ENCODE measurements at places on chromosomes 13 and 19.

DNA sequence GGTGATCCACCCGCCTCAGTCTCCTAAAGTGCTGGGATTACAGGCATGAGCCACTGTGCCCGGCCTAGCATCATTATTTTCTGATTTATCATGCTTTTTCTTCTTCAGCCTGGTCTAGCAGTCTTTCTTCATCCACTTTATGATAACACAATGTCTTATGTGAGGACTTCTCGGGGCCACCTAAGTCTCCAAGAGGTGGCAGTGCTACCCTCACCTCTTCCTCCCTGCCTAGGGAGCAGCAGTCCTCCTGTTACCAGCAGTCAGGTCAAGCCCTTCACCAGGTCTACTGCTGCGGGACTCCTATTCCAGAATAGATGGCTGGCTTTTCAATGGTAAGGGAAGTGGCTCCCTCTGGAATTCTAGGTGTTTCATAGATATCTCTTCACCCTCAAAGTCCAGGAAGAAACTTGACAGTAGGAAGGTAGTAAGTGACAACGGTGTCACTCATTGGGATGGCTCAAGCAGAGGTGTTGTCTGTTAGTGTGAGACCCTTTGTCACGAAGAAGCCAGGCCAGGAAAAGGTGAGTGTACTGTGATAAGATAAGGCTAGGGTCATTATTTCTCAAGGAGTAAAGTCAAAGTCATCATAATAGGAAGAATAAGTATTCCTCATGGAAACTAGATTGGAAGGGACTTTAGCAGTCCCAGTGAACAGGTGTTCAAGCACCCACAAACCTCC lies 164.0 kb downstream of the KLF5 start:
- DNase-seq, result no peak

- DNase-seq, result no peak
Observed at GRCh38 chr19:43078311-43078710, 4.2 kb downstream of the PSG2 start.

GRCh38 chr13:39612023-39612637 lies 9.1 kb upstream of the LHFPL6 start:
- peak; percentile 50 for DNase-seq

GRCh38 chr19:4042731-4043082 lies 24.0 kb downstream of the ZBTB7A start:
- DNase-seq, result no peak

DNA sequence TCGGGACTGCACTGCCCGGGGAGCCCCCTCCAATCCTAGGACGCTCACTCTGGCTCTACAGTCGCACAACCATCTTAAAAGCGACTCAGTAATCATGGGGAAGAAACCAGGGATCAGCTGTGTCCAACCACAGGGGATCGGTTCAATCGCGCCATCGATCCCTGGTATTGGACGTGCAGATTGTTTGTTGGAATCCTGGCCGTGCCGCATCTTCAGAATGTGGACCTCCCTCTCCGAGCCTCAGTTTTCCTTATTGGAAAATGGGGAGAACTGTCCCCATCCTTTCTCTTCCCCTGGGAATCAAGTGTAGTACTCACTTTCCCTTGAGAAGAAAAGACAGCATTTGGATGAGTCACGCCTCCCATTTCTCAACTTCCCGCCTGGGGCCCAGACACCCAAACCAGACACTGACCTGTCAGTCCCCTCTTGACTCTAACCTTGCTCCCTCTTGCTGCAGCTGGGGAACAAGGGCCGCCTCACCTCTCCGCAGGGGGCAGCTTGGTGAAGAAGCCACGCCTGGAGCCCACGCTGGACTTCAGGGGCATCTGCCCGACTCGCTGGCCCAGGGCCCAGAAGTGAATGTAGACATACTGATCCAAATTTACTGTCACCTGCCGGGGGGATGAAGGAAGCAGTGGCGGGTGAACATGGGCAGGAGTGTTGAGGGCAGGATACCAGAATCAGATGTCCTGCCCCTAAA lies 17.6 kb downstream of the EMP3 start:
- no peak for DNase-seq

DNA sequence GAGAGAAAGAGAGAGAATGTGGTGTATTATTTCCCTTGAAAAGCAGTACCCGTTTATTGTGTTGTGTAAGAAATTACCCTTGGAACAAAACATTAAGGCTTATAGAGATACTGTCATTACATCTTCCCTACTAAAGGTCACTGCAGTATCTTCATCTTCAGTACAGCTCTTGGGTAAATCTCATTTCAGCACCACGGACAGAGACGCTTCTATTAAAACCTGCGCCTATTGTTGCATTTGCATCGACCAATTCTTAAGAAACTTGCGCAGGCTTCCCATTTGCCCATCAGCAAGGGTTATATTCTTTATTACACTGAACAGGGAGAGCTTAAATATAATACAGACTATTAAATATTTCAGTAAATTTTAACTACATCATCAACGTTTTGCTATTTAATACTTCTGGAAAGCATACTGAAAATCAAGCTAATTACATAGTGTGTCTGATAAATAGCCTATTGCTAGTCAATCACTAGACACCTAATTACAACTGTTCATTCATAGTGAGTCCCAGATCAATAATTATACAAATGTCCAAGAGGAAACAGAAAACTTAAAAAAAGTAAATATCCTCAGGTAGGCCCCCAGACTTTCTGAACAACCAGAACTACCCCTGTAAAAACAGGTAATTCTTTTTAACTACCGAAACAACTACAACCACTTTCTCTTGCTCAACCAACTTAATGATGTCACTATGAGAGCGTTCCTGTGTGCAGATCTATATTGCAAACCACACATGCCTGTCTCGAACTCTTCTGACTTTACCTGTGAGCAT lies 350.6 kb downstream of the LIG4 start:
- no peak for DNase-seq

All from activated T-cell treated with anti-CD3 and anti-CD28 coated beads, Interleukin-2, amount 50 U/mL, for 4 hours (primary cell).